Smooth muscle cell of trachea (primary cell): ENCODE measurements at places on chromosomes 3 and 15. TPM values are rescaled to one million over a fixed set of nuclear protein-coding genes. Genes with fewer than 3 reads are reported as not detected.

Gene CTDSPL
- 31.4 and 38.3 TPM in 2 replicates for total RNA-seq

Gene ECT2
- total RNA-seq = 15.9 and 58.6 TPM in 2 replicates

Gene C3orf22
- not detected in 2 replicates for total RNA-seq

Gene ACP3
- total RNA-seq = 0.99 and 4.5 TPM in 2 replicates

Gene LARP6
- 69.6 and 110 TPM in 2 replicates for total RNA-seq

Gene ROBO2
- 1.0 and 2.8 TPM in 2 replicates for total RNA-seq

Gene ROBO1
- 48.6 and 67.2 TPM in 2 replicates for total RNA-seq

Gene TBC1D23
- total RNA-seq = 84.5 and 117 TPM in 2 replicates

Gene ITIH1
- not detected in 2 replicates for total RNA-seq

Gene TMEM42
- 19.7 and 22.8 TPM in 2 replicates for total RNA-seq

Gene RPUSD3
- 32.4 and 39.3 TPM in 2 replicates for total RNA-seq

Gene CPNE9
- total RNA-seq = not detected in 2 replicates

Gene CLSTN2
- total RNA-seq = 0.29 and 0.33 TPM in 2 replicates

Gene ITGA11
- 3.1 and 8.6 TPM in 2 replicates for total RNA-seq

Gene FBXL2
- total RNA-seq = 20.2 and 25.2 TPM in 2 replicates

Gene UTS2B
- total RNA-seq = 0.29 and 2.5 TPM in 2 replicates

Gene TM4SF1
- 140 and 347 TPM in 2 replicates for total RNA-seq

Gene MORC1
- not detected in 2 replicates for total RNA-seq

Gene ETV5
- 25.8 and 36.5 TPM in 2 replicates for total RNA-seq

Gene CTXN2
- not detected in 2 replicates for total RNA-seq

Gene CCNL1
- 122 and 133 TPM in 2 replicates for total RNA-seq

Gene ARPIN
- total RNA-seq = 12.7 and 17.9 TPM in 2 replicates

Gene RBP2
- total RNA-seq = not detected in 2 replicates

Gene SMAD6
- total RNA-seq = 16.6 and 23.3 TPM in 2 replicates

Gene PCSK6
- 0.15 and 0.50 TPM in 2 replicates for total RNA-seq

Gene DTWD1
- total RNA-seq = 50.3 and 61.0 TPM in 2 replicates

Gene TP63
- total RNA-seq = under 0.01 and 0.15 TPM in 2 replicates

Gene CCR2
- not detected in 2 replicates for total RNA-seq

Gene SLC9C1
- total RNA-seq = not detected in 2 replicates

Gene KIF23
- 5.1 and 46.4 TPM in 2 replicates for total RNA-seq

Gene PLA2G4B
- total RNA-seq = 0.83 and 10.8 TPM in 2 replicates

Gene TGM4
- total RNA-seq = not detected in 2 replicates

Gene ARPC4
- total RNA-seq = 190 and 245 TPM in 2 replicates

Gene GOLGA6A
- total RNA-seq = not detected in 2 replicates

Gene HCLS1
- 0.15 and 0.17 TPM in 2 replicates for total RNA-seq

Gene GADL1
- 0.33 and 1.3 TPM in 2 replicates for total RNA-seq

Gene CHRD
- total RNA-seq = 0.73 and 2.6 TPM in 2 replicates

Gene RAB6B
- 0.44 and 1.2 TPM in 2 replicates for total RNA-seq

Gene SEMA6D
- 6.6 and 11.5 TPM in 2 replicates for total RNA-seq

Gene SCN11A
- total RNA-seq = under 0.01 and 0.17 TPM in 2 replicates

Gene FEZF2
- total RNA-seq = not detected in 2 replicates

Gene RLBP1
- not detected in 2 replicates for total RNA-seq

Gene TEX9
- total RNA-seq = 5.5 and 7.3 TPM in 2 replicates

Gene DNAH12
- total RNA-seq = under 0.01 and 0.17 TPM in 2 replicates

Gene LRTM1
- not detected in 2 replicates for total RNA-seq

Gene LTF
- not detected in 2 replicates for total RNA-seq

Gene MNS1
- 1.2 and 3.9 TPM in 2 replicates for total RNA-seq

Gene RTP4
- 2.8 and 3.3 TPM in 2 replicates for total RNA-seq

Gene KLHL40
- not detected in 2 replicates for total RNA-seq

Gene GOLGA6D
- total RNA-seq = 0.17 TPM in 1 of 2 replicates, not detected in the other

Gene CHRNA3
- not detected in 2 replicates for total RNA-seq

Gene APH1B
- total RNA-seq = 24.3 and 27.1 TPM in 2 replicates

Gene CCDC39
- 0.15 and 0.17 TPM in 2 replicates for total RNA-seq

Gene FOXB1
- total RNA-seq = not detected in 2 replicates
